ENCODE measurements at places on chromosomes 3 and 15.

- no peak for DNase-seq
These were observed 90.4 kb upstream of the TSEN2 start for GRCh38 chr3:12393894-12394293.

DNA sequence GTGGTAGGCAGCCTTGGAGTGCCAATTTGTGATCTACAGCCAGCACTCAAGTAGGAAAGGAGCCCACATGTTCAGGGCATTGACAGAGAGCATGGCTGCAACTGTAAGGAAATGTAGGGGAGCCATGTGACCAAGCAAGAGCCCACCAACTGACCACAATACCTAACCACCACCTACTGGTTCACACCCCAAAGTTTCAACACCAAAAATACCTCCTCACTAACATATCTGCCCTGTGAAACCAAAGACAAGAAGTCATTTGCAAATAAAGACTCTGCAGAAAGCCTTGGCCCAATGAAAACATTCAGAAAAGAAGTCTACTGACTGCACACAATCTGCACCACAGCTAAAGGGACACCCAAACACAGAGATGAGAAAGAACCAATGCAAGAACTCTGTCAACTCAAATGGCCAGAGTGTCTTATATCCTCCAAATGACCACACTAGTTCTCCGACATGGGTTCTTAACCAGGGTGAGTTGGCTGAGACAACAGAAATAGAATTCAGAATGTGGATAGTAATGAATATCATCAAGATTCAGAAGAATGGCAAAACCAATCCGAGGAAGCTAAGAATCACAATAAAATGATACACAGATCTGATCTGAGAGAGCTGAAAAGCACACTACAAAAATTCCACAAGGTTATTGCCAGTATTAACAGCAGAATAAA is 40.6 kb downstream of the SLC9C1 start:
- no peak for DNase-seq

DNA sequence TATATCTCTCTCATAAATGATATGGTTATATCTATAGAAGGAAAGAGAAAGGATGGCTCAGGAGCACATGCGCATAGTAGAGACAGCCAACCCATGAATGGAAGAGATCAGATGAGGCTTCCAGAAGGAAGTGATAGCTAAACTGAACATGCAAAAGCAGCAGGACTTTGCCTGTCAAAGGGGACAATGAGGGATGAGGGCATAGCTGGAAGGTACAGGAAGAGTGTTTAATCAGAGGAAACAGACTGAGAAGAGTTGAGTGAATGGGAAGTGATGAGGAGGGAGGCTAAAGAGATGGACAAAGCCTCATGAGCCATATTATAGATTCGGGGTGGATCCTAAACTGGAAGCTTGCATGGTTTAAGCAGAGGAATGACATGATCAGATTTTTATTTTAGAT is 26.5 kb upstream of the VEPH1 start:
- no peak for DNase-seq

- DNase-seq: no peak
These were observed 24.7 kb downstream of the CPA3 start for GRCh38 chr3:148889828-148890227.

DNA sequence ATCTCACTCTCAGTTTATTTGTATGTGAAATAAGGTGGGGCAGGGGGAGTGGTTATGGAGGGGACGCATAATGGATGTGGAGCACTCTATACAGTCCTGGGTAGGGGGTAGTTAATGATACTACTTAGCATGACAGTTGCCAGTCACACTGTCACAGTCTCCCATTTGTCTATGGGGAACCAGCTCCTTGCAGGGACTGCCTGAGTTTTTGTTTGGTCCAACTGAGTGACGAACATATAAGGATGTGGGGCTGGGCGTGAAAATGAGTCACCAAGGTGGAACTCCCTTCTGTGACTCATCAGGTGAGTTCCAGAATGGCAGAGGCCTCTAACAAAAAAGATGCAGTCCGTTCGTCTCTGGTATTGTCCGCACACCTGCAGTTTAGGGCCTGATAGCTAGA is 235.3 kb upstream of the ST8SIA2 start:
- no peak for DNase-seq

GRCh38 chr3:178465260-178466180 is 70.7 kb upstream of the KCNMB2 start:
- DNase-seq: no peak

DNA sequence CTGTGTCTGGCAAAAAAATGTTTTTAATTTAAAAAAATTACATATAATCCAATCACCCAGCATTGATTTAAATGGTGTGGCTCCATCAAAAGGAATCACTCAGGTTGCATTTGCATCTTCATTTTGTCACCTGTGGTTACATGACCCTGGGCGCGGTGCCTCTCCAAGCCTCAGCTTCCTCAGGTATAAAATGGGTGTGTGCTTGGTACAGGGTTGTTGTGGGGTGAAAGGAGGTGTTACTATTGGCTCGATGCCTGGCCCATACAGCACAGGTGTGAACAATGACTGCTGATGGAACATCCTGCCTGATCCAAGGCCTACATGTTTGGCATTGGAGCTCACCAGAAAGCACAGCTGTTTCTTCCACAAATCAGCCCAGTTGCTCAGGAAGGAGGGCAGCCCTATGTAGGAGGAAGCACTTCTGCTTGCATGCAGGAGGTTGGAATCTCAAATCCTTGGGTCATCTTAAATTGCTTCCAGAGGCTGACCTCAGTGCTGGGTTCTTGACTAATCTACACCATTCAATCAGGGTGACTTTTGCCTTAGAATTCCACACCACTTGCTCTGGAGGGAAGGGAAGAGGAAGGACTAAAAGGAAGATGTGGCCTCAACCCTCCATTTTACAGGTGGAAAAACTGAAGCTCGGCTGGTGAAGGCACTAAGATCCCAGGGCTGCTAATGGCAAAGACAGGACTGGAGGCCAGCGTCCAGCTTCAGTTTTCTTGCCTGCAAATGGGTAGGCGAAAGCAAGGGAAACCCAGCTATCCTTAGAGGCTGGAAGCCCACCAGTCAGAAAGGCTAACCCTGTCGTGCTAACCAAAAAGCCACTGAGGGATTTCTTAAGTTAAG is 31.7 kb downstream of the BHLHE40 start:
- DNase-seq: no peak

DNA sequence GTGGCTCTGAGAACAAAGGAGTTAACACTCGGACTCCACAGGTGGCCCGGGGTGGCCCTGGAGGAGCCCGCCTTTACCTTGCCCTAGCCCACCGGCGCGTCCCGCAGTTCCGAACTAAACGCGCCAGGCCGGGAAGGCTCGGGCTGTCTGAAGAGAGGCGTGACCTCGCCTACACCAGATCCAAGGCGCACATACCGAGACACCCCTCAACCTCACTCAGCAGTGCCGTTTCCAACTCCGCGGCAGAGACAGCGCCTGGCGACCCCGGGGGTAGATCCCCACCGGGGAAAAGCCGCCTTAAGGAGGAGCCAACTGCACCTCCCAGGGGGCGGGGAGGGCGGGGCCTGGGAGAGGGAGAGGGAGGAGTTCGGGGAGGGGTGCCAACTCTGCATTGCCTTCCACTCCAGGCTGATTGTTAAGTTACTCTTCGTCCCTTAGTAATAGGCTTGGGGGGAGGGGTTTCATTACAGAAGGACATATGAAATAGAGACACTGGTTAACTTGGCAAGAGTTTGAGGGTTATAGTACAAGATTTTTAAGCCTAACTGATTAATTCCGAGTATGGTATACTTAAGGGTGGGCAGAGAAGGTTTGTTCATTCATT is at the start of gene DLG1:
TSS of gene DLG1 (minus strand) at position 272 of the 604 bp plus-strand sequence. CDS start 1,408 bp downstream, outside the sequence.
- DNase-seq: peak; percentile 99

GRCh38 chr15:25611603-25612002 is 172.8 kb upstream of the UBE3A start:
- no peak for DNase-seq

GRCh38 chr3:128971421-128972100 is 22.3 kb downstream of the CFAP92 start:
- no peak for DNase-seq

DNA sequence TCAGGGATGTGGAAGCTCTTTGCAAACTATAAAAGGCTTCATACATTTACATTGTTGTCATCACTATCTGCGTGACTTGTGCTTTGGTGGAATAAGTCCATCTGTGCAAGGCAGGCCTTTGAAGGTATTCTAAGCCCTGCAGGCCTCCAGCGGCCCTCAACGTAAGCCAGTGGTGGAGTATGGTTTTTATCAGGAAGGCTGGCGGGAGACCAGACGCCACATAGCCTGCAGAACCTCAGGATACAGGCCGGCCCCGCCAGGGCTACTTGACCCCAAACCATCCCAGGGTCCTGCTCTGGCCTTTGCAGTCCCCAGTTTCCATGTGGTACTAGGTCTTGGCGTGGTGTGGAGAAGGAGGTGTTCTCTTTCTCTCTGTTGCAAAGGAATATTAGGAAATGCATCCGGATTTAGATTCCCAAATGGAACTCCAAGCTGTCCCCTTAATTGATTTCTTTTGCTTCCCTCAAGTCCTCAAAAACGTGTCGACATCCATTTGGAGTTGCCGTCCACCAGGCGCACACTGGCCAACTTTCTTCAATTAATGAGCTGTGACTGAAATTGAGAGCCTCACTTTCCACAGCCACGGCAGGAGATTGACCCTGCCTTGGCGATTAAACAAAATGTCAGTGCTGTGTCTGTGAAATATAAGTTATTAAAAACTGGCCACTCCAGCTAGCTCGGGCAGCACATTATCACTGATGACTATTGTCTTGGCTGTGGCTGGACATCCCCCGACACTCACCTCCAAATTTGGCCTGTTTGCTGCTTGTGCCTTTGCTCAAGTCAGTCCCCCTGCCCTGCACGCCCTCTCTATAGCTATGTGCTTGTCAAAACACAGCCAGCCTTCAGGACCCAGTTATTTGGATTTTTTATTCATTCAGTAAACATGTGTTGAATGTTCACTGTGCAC is 239.8 kb upstream of the TLE3 start:
- DNase-seq: no peak

- no peak for DNase-seq
These were observed 98.4 kb downstream of the ERC2 start for GRCh38 chr3:56369914-56370313.

DNA sequence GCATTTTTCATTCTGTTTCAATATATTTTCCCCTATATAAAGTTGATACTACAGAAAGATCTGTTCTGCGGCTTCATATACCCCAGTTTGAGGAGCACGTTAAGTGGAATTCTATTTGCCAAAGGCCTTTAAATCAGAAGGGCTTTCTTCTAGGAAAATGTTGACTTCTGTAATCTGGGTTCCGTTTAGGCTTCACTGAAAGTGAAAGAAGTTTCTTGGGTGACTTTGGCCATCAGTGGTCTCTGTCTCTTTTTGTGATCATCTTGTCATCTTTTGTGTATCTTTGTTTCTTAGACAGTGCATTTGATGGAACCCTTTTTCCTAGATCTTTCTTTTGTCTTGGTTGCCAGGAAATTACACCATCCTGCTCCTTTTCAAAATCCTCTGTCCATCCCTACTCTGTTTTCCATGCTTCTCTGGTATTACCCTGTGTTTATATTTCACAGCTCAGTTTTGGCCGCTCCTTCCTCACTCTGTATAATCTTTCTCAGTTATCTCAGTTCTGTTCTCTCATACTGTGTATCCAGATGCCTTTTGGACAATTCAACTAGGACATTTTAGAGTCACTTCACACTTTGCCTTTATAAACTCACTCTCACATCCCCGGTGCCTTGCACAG is 40.7 kb upstream of the MAP3K13 start:
- DNase-seq: no peak

GRCh38 chr15:78382114-78382880 is 42.1 kb downstream of the CRABP1 start:
- no peak for DNase-seq

All from NCI-H82 (cell line).